PC-9 (cell line): ENCODE measurements at places on chromosomes 7 and 10.
A peak's percentile ranks its signal among the peaks of the same experiment; 100 is the strongest.

DNA sequence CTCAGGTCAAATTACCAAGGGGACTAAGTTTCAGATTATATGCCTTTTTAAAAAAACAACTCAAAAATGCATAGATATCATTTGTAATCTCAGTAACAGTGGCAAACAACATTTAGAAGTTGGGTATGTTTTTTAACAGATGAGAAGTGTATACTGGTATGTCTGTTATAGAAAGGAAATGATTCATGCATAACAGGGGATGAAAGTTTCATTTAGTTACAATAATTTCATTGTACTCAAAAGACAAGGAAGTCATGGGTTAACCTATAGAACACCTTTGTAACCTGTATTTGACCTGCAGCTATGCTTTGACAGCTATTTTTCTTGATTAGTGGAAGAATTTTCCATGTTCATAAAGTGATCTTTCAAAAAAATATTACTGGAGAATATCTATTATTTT lies 35.4 kb upstream of the FAM133B start:
- DNase-seq = no peak

DNA sequence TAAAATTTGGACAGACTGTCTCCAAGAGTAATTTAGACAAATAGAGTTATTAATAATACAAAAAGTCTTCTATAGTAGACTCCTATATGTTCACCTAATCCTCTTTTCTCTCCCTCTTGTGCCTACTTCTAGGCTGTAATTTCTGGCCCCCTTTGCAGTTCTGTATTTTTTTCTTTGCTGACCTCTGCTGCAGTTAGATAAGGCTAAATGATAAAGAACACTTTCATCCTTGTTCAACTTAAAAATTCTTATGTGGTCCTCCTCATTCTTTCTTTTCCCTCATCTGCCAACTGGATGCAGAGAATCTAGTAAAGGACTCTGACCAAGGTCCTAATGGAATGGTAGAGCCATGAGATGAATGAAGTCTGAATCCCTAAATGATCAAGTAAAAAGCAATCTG lies 20.1 kb downstream of the GLCCI1 start:
- no peak for DNase-seq

DNA sequence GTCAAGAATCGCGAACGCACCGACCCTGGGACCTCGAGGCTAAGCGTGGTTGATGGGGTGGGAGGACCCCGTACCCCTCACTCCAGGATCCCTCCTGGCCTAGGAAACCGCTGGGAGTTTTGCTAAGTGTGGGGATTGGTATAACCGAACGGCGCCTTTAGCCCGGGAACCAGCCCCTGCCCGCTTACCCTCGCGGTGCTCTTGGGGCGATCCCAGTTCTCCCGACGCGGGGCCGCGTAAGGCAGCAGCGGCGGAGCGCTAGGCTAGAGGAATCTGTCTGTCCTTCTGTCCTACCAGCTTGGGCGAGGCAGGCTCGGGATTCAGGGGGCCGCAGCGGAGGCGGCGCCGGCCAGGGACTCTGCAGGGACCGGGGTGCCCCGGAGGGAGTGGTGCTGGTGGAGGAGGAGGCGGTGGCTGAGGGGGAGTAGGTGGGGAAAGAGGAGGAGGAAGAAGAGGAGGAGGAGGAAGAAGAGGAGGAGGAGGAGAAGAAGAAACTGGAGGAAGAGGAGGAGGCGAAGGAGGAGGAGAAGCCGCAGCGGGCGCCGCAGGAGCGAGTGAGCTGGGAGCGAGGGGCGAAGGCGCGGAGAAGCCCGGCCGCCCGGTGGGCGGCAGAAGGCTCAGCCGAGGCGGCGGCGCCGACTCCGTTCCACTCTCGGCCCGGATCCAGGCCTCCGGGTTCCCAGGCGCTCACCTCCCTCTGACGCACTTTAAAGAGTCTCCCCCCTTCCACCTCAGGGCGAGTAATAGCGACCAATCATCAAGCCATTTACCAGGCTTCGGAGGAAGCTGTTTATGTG lies 439 bp upstream of the EMX2 start:
- no peak for DNase-seq

DNA sequence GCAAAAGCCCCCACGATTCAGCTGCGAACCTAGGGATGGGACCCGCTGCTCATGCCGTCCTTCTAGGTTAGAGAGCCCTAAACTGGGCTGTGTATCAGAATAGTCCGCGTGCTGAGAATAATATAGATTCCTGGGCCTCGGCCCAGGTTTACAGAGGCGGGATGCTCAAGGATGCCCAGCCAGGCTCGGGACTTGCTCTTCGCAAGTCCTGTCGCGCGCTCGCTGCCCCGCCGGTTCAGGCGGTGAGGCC lies 266 bp upstream of the STMP1 start:
- DNase-seq = no peak

GRCh38 chr10:130326954-130327353 lies 190.8 kb downstream of the GLRX3 start:
- no peak for DNase-seq

GRCh38 chr7:150660939-150661613 lies 24.4 kb upstream of the GIMAP2 start:
- no peak for DNase-seq

DNA sequence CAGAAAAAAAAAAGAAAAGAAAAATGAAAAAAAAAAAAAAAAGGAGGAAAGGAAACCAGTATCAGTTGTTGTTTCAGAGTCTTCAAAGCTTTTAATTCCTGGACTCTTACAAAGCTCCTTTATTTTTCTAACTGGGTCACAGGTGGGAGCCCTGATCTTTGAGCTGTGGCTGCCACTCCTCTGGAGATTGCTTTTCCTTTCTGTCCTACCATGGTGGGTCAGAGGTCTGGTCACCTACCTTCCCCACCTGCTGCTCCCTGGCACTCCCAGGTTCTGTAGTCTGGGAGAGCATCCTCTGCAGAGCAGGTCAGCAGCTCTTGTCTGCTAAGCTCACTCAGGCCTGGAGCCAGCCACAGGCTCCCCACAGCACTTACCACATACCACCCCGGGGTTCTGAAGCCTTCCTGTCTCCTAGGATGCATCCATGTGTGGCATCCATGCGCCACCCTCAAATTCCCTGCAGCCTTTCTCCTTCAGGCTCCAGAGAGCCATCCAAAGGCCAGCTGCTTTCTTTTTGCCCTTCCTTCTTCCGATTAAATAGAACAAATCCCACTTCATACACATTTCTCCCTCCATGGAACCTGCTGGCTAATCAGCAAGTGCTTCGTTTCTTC lies 73.2 kb upstream of the TPK1 start:
- DNase-seq = no peak

DNA sequence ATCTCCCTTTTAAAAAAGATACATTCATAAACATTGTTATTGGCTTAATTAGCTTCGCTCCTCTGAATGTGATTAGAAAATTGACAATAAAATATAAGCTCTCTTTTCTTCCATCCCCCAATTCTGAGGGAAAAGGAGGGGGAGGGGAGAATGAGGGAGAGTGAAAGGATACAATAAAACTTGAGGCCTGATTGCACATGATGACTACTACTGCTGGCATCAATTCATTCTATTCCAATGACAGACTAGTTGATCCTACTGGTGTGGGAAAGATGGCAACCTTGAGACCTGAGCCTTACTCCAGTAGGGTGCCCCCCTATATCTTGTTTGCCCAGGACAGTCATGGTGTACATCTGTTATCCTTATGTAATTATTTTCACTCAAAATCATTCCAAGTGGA lies 4.5 kb upstream of the IQUB start:
- no peak for DNase-seq

- DNase-seq = no peak
These were observed 131.0 kb downstream of the CXCL12 start for GRCh38 chr10:44253769-44254462.

- DNase-seq = no peak
These were observed 158.6 kb upstream of the GLI3 start for GRCh38 chr7:42395607-42396006.

DNA sequence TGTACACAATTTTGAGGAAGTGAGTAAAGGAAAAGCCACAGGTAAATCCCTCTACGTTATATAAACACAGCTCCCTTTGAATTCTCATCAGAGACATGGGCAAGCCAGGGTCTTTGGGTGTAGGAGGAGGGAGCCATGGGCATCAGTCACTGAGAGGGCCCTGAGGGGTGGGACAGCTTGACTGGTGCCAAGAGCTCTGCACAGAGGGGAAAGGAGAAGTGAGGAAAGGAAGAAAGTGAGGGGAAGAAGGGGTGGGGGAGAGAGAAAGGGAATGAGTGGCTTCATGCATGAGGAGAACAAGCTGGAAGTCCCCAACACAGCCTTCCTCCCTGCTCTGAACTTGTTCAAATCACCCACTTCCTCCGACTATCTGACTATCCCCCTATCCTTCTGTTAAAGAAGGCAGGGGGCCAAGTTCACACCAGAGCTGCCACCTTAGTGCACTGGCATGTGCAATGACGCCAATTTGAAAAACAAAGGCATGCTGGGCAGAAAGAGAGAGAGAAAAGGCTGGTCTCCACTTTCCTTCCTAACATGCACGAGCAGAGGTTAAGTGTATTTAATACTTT lies 16.4 kb upstream of the RNF148 start:
- DNase-seq = no peak

DNA sequence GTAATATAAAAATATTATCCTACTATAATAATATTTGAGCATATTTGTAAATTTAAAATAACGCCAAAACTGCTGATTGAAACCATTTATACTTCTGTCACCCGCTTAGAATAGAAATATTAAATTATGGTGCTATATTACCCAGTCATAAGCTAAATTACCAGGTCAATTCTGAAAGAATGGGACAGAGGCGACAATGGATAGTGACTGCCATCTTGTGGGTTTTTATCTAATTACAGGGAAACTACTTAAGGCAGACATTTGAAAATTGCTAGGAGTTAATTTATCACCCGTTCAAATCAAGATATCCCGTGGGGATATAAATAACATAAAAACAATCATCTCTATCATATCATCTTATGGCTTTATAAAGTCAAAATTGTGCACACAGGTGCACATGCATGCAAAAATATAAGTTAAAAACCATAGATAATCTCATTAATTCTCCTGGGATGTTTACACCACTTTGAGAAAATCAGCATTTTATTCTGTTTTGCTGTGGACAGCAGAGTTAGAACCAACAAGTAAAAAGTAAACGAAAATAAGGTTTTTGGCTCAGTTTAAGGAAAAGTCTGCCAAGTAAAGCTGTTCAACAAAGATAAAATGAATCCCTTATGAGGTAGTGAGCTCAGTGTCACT lies 41.3 kb upstream of the HPSE2 start:
- no peak for DNase-seq

DNA sequence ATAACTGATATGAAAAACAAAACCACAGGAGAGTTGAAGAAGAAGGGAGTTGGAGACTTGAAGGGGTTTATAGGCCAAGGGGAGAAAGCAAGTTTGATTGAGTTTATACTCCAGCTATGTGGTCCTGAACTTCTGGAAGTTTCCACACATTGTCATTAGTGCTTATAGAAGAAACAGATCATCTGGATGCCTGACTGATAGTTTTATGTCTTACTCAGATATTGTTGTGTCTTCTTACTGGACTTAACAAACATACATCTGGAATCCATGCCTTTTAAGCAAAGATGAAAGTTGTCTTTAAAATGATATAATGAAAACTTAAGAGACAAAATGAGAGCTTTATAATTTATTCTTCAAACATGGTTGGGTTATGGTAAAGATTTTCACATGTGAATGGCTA lies 101.3 kb upstream of the FZD8 start:
- DNase-seq = no peak

GRCh38 chr10:130418731-130419130 lies 282.5 kb downstream of the GLRX3 start:
- DNase-seq = no peak

GRCh38 chr7:43554423-43554822 lies 28.5 kb upstream of the STK17A start:
- no peak for DNase-seq

DNA sequence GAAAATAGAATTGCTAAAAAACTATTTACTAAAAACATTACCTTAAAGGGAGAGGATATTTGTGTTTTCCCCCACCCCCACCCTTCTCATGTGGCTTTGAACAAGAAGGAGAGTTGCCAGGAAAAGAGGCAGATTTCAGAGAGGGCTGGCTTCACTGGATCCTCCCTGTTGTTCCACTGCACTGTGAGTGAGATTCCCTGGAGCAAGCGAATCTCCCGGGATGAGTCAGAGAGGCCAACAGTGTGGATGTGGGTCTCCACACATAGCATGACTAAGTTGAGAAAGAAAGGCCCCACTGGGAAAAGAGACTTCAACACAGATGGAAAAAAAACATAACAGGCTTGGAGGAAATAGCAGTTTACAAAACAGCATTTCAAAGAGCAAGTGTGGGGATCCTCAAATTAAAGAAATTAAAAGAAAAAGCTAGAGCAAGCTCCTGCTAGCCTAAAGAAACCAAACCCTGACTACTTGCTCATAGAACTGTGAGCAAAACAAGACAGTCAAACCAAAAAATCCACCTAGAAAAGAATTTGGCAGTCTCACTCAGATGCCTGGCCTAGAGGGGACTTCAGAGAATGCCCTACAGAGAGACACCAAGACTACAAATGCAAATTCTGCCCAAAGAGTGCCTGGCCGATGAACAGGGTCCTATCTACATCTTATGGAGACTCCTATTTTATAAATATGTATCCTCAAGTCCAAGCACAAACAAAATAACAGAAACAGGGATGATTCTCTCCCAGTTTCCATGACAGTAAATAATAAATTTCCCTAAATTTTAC lies 3.4 kb downstream of the CAV1 start:
- peak; percentile 46 for DNase-seq

- DNase-seq = no peak
These were observed 40.0 kb upstream of the TRIL start for GRCh38 chr7:28998105-28998504.

GRCh38 chr7:28773423-28774145 lies 184.5 kb downstream of the TRIL start:
- no peak for DNase-seq

GRCh38 chr7:80654887-80655340 lies 16.5 kb downstream of the CD36 start:
- DNase-seq = no peak

DNA sequence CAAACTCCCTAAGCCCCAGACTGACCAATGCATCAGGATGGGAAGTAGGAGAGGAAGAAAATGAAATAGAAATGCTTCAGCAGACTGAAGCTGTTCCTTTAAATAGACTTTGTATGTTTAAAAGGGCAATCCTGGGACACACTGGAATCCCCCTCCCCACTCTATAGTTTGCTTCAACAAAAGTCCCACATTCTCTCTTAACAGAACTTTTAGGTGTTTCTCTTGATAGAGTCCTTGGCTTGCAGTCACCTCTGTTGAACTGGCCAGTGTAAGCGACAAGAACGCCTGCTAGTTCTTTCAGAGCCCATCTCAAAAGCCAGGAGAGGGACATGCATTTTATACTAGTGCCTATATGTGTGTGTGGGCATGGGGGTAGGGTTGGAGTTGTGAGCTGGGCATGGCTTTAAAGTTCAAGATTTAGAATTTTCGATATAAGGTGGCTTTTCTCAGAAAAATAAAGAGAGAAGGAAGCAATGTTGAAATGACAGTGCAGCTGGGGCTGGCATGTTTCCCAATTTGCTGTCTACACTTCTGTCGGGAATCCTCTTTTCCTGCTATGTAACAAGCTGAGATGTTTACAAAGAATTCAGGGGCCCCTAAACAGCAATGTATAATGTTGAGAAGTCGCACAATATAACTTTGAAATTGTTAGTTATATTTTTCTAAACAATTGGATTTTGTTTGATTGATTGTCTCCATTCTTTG lies 2.1 kb downstream of the TBX20 start:
- no peak for DNase-seq
